Mesendoderm (in vitro differentiated cells): ENCODE measurements at places on chromosomes 7 and 10.

DNA sequence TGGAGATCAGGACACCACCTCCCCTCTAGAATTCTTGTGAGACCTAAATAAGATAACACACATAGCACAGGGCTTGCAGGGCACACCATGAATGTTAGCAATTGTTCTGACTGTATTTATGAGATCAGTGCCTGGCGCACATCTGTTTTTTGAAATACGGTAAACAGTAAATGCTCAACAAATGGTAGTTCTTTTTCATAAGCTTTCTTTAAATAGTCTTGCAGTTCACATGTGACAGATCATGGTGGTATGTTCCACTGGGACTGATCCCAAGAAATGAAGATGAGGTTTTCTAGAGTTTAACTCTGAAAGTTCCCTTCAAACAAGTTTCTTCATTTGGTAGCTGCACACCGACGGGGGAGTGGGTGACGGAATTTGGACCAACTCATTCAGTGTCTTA lies 34.8 kb downstream of the CREB5 start:
- no peak for DNase-seq

DNA sequence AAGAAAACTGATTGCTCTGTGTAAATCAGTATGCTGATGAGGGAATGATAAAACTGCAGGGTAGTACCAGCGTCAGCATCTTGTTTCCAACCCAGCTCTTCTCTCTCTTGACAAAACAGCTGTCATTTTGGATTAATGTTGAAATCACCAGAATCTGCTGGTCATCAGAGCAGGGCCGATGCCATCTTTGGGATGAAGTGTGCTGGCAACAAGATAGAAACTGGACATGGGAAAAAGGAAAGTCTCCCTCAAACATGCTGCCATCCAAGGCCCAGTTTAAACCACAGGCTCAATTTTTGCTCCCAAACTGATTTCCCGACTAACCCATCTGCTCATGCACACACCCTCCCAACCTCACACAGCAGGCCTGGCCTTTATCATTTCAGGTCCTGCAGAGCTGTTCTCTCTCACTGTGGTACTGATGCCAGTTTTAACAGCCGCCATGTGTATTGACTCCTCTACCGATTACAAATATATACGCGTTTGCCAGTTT lies 285.2 kb downstream of the AUTS2 start:
- no peak for DNase-seq

- DNase-seq = no peak
Measured at GRCh38 chr10:46311501-46311951, 24.7 kb downstream of the ANTXRL start.

DNA sequence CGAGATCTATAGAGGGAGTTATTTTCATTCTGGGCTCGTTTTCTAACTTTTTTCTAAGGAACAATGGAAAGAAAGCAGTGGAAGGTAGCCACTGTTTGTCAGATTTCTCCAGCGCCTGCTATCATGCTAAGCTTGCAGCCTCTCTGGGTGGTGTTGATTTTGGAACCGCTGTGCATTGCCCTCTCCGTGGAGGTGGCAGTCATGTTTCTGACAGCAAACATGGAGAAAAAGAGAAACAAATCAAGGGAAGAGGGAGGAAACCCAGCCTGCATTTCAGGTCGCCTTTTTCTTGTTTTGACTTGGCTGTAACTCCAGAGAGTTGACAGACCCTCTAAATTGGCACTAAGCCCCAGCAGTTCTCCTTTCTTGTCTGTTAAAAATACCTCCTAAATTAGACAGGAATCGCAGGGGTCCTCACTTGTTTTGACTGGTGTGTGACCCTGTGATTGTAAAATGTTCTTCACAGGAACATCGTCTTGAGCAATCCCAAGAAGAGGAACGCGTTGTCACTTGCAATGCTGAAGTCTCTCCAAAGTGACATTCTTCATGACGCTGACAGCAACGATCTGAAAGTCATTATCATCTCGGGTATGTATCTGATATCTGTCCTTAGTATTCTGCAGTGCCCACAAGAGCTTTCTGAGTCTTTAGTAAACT lies 4.8 kb downstream of the ECHDC3 start:
- DNase-seq = no peak

GRCh38 chr10:121661451-121661851 lies 63.2 kb upstream of the FGFR2 start:
- DNase-seq = no peak

GRCh38 chr10:110547139-110547761 lies 20.2 kb upstream of the SMC3 start:
- peak; percentile 77 for DNase-seq

DNA sequence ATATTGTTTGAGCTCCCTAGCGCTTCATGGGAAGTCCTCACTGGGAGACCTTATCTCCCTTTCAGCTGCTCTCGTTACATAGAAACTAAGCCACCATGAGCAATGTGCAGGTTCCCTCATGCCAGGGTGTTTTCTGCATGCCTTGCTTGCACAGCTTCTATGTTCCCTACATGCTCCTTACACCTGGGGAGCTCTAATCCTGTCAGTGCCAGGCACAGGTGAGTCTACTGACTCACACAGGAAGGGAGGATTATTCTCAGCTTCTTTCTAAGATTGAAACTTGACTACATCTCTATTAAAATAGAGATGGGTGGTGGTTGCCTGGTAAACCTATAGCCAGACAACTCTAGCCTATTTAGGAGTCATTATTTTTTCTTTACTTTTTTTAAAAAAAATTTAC lies 375.7 kb upstream of the CDC14C start:
- DNase-seq = no peak

GRCh38 chr10:12333380-12334185 lies 15.8 kb upstream of the CAMK1D start:
- DNase-seq = peak; percentile 64

DNA sequence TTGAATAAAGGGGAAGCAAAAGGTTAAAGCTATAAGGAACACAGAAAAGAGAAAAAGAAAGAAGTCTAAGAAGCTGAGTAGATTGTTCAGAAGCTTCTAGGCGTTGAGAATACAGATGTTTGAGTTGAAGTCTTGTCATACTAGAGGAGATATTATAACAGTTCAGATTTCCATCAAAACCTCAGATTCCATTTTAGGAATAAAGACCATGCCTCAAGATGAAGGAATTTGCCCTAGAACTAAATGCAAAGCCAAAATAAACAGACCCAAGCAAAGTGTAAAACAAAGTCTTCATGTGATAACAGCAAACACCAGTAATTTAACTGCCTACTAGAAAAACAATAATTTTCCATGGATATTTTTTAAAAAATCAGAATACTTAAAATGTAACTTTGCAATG lies 476.5 kb upstream of the POT1 start:
- no peak for DNase-seq

DNA sequence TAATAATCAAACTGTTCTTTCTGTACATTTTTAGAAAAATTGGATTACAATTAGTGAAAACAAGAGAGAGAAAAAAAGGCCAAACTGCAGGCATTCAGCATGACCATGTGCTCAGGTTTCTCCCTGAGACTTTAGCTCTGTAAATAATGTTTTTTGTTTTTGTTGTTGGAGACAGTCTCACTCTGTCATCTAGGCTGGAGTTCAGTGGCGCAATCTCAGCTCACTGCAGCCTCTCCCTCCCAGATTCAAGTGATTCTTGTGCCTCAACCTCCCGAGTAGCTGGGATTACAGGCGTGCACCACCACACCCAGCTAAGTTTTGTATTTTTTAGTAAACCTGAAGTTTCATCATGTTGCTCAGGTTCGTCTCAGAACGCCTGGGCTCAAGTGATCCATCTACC lies 23.0 kb downstream of the BZW2 start:
- DNase-seq = no peak

DNA sequence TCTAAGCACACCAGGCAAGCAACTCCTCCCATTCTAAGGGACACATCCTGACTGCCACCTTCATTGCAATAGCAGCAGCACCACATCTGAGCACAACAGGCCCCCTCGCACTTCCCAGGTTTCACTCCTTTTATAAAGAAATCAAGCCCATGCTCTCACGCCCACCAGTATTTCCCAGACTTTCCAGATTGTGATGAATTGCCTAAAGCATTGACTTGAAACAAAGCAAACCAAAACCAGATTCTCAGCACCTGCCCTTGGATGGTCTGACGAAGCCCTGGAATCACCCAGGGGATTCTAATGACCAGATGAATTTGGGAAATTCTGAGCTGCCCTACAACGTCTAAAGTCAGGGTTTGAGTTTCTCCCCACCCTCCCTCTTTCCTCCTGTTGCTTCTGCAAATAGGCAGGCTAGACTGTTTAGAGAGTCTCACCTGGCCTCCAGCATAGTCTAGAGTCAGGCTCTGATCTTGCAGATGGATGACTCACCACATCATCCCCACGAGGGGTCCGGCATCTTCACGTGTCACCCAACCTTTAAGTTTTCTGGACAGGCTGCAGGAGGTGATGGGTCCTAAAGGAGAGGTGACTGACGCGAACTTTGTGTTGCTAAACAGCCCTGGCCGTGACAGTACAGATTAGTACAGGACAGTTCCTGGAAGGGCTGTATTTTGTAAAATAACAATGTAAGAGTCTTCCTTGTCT lies 198.0 kb downstream of the SKIDA1 start:
- peak; percentile 69 for DNase-seq

- no peak for DNase-seq
Measured at GRCh38 chr10:69457771-69458237, 6.5 kb downstream of the TSPAN15 start.

DNA sequence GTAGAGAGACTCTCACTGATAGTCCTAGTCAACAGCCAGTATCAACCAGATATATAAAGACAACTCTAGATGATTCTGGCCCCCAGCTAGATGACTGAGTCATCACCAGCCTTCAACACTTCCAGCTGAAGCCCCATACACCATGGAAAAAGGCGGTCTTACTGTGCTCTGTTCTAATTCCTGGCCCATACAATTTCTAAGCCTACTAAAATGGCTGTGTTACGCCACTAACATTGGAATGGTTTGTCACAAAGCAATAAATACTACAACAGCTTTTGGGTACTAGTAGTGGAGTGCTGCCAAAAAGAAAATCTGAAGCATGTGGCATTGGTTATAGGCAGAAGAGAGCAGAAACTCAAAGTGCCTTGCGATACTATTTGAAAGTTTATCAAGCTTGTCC lies 13.0 kb upstream of the TES start:
- no peak for DNase-seq
